ENCODE measurements at places on chromosomes 3 and 15. TPM values are rescaled to one million over a fixed set of nuclear protein-coding genes. Genes with fewer than 3 reads are reported as not detected.

IGSF10 gene
- 2.4 TPM for total RNA-seq

ZBED2 gene
- total RNA-seq: not detected

SCG3 gene
- total RNA-seq: not detected

IQCF5 gene
- total RNA-seq: not detected

CFAP100 gene
- not detected for total RNA-seq

SLC28A2 gene
- not detected for total RNA-seq

TIMP4 gene
- 3.2 TPM for total RNA-seq

COL6A5 gene
- total RNA-seq: not detected

MAGI1 gene
- 41.3 TPM for total RNA-seq

C3orf20 gene
- total RNA-seq: under 0.01 TPM

STRA6 gene
- 0.59 TPM for total RNA-seq

HACD2 gene
- 24.6 TPM for total RNA-seq
